Stimulated activated CD8-positive, alpha-beta memory T cell treated with anti-CD3 and anti-CD28 coated beads, Interleukin-7, amount 100 ng/mL, for 48 hours (primary cell): ENCODE measurements at places on chromosomes 3 and 15.

DNA sequence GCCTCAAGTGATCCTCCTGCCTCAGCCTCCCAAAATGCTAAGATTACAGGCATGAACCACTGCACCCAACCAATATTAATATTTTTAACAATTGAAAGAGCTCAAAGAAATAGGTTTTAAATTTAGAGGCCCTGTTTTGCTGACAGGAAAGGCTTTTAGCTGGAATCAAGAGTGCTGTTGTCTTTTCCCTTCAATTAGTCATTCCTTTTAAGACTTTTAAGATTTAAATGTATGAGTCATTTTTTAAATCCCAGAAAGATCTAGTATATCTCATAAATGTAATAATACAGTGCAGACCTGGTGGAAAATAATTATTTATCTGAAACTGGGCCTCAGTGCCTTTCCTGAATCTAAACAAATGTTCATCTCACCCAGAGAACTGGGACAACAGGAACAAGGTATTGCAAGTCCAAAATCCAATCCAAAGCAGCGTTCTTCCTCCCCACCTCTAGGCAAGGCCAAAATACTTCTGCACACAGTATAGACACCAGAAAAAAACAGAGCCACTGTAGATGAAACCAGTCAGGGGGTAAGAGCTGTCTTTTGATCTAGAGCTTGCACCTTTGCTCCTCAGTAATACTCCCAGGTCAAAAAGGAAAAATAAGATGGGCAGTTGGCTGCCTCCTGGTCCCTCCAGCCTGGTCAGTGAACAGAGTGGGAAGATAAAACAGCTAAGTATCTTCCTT, 14.4 kb downstream of the AGTR1 start:
- no peak for DNase-seq

DNA sequence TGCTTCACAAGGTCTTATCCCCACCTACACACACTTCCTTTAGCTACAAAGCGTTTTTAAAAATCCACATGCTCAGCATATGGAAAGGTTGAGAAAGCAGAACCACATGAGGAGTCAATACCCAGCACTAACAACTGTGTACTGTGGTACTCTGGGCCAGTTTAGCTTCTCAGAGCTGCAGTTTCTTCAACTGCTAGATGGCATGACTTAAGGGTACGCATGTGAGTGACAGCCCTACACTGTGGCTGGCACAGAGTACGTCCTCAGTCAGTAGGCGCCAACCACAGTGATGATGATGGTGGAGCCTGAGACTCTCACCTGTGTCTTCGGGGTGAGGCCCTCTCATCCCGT, 17.4 kb downstream of the CCDC12 start:
- DNase-seq = no peak

GRCh38 chr3:124812291-124813265, 74.6 kb downstream of the ITGB5 start:
- DNase-seq = no peak

DNA sequence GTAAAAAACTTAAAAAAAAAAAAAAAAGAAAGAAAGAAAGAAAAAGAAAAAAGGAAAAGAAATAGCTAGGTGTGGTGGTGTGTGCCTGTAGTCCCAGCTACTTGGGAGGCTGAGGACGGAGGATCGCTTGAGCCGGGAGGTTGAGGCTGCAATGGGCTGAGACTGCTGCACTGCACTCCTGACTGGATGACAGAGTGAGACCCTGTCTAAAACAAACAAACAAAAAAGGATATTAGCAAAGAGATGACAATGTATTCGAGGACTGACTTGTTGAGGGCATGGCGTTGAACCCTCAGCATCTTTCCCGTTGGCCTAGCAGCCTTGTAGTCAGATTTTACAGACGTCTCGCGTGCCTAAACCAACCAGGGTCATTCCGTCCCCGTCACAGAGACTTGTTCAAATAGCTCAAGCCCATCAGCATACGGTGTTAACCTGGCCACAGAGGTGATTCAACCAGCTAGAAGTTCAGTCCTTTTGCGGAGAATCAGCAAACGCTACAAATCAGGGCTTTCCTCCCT, 528 bp upstream of the NIT2 start:
- DNase-seq = peak; percentile 2

- DNase-seq = no peak
These were observed 21.6 kb downstream of the ACSBG1 start for GRCh38 chr15:78212546-78213424.
